Activated CD4-positive, alpha-beta T cell treated with anti-CD3 and anti-CD28 coated beads for 36 hours (primary cell): ENCODE measurements at places on chromosomes 7 and 10. TPM values are rescaled to one million over a fixed set of nuclear protein-coding genes. Genes with fewer than 3 reads are reported as not detected.
A peak's percentile ranks its signal among the peaks of the same experiment; 100 is the strongest.

DNA sequence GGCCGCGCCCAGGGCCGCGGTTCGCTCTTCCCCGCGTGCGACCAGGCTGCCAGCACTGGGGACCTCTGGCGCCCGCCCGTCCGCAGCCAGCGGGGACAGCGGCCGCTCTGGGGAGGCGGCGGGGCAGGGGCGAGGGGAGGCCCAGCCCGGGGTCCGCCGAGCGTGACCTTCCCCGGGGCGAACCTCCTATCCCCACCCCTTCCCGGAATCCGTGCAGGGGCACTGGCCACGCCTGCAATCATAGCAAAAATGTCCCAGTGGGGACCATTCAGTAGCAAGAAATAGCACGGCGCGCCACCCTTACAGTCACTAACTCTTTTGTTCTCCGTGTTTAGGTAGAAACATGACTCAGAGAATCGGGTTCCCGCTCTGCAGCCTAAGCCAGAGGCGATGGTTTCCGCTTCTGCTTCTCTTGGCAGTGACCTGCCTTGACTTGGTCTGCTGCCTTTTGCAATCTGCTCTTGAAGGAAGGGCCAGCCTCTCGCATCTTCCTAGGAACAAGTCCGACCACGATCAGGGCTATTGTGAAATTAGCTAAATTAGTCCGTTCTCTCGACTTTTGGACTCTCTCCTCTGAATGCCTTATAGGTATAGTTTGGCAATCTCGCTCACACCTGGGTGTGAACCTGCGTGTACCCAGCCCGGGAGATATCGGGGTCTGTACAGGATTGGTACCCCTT lies 79.3 kb upstream of the ACBD5 start:
- DNase-seq = peak; percentile 72

DNA sequence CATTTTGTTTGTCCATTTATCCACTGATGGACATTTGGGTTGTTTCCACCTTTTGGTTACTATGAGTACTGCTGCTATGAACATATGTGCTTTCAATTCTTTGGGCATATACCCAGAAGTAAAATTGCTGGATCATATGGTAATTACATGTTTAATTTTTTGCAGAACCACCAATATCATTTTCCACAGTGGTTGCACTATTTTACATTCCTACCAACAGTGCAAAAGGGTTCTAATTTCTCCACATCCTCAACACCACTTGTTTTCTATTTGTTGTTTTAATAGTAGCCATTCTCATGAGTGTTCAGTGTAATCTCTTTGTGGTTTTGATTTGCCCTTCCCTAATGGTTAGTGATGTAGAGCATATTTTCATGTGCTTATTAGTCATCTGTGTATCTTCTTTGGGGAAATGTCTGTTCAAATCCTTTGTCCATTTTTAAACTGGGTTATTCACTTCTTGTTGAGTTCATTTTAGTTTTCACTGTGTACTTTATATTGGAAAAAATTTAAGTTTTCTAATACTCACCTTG lies 101.9 kb downstream of the HIBADH start:
- no peak for DNase-seq

- no peak for DNase-seq
These were observed 149.8 kb upstream of the WDR11 start for GRCh38 chr10:120701381-120701780.

DNA sequence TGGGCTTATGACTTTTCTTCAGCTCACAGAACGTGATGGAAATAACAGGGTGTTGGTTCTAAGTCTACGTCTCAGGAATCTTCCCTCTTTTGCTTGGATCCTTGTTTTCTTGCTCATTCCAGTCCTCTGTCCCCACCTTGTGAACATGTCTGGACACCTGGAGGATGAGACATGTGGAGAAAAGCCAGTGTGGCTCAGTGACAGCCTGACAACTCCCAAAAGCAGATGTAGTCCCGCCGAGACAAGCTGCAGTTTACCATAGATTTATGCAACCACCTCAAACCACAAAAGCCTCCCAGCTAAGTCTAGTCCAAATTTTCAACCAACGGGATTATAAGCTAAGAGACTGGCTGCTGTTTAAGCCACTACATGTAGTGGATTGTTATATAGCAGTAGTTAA lies 476.1 kb downstream of the SH2D4B start:
- DNase-seq = no peak

- DNase-seq = no peak
These were observed 103.4 kb downstream of the GPR158 start for GRCh38 chr10:25278180-25278579.

DNA sequence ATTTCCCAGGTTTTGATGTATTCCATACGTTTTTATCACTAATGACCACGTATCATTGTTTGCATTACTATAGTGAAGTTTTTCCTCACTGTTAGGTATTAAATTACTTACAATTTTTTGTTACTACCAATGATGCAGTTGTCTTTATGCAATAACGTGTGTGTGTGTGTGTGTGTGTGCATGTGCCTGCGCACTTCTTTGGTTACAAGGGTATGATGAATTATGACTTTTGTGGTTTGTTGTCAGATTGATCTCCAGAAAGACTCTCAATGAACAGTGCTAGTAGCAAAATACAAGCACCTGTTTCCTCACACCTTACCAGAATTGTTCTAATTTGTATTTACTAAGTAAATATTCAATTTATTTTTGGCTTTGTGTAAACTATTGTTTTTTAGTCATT lies 51.5 kb downstream of the MCMBP start:
- no peak for DNase-seq

GRCh38 chr7:126774077-126774476 lies 478.7 kb downstream of the GRM8 start:
- DNase-seq = no peak

DNA sequence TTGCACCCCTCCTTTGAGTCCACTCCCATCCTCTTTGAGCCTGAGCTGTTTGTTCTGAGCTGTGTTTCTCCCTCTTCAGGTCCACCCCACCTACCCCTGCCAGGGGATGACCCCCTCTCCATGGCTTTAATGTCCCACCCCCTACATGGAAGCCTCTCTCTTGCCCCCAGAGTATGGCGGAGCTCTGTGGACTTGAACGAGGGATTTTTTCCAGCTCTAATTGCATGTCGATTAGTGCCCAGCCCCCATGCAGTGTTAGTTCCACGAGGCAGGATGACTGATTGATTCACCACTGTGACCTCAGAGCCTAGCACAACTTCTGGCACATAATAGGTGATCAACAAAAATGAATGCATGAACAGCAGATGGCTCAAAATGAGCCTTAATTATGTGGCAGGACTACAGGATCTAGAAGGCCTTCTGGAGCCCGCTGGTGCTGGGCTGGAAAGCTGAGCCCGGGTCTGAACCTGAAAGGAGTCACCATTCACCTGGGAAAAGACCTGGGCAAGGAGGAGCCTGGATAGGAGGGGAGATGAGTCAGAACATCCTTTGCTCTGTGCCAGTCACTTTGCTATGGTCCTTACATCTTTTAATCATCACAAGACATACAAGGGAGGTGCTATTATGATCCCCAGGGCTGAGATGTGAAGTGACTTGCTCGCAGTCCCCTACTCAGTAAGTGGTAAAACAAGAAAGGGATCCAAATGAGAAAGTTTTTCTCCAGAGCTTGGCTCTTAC lies 17.1 kb upstream of the SLC18A2 start:
- no peak for DNase-seq

DNA sequence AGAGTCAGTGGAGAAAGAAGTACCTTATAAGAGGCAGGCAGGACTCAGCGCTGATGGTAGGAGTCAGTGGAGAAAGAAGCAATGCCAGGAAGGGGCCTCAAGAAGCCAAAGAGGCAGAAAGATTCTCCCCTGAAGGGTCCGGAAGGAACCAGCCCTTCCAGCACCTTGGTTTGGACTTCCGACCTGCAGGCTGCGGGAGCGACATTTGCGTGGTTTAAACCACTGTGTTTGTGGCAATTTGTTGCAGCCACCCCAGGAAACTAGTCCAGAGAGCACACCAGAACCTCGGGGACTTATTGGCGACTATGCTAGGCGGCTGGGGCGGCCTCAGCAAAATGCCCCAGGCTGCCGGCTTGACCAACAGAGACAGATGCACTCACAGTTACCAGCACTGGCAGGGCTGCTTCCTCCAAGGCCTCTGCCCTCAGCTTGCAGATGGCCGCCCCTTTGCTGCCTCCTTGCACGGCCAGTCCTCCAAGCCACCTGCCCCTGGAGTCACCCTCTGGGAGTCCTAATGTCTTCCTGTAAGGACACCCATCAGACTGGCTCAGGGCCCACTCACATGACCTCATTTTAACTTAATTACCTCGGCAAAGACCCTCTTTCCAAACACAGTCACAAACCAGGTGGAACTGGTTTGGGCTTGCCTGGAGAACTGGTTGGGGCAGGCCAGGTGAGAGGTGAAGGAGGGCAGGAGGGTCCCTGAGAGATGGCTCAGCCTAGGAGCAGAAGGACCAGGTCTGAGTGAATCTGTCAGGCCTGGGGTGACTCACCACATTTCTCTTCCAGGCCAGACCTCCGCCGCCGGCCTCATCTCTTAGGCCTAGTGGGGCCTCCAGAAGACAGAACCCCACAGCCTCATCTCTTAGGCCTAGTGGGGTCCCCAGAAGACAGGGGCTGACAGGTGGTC lies 26.1 kb downstream of the CALML3 start:
- DNase-seq = no peak

GRCh38 chr7:146249272-146249671 lies 132.7 kb downstream of the CNTNAP2 start:
- DNase-seq = no peak

GRCh38 chr10:43957267-43958070 lies 308.8 kb upstream of the ZNF32 start:
- no peak for DNase-seq

- no peak for DNase-seq
These were observed 81.2 kb downstream of the ZNRF2 start for GRCh38 chr7:30365621-30366020.

- DNase-seq = no peak
These were observed 179.0 kb downstream of the DIP2C start for GRCh38 chr10:510415-510881.

- no peak for DNase-seq
These were observed 345.6 kb downstream of the GPAM start for GRCh38 chr10:111837985-111838384.

DNA sequence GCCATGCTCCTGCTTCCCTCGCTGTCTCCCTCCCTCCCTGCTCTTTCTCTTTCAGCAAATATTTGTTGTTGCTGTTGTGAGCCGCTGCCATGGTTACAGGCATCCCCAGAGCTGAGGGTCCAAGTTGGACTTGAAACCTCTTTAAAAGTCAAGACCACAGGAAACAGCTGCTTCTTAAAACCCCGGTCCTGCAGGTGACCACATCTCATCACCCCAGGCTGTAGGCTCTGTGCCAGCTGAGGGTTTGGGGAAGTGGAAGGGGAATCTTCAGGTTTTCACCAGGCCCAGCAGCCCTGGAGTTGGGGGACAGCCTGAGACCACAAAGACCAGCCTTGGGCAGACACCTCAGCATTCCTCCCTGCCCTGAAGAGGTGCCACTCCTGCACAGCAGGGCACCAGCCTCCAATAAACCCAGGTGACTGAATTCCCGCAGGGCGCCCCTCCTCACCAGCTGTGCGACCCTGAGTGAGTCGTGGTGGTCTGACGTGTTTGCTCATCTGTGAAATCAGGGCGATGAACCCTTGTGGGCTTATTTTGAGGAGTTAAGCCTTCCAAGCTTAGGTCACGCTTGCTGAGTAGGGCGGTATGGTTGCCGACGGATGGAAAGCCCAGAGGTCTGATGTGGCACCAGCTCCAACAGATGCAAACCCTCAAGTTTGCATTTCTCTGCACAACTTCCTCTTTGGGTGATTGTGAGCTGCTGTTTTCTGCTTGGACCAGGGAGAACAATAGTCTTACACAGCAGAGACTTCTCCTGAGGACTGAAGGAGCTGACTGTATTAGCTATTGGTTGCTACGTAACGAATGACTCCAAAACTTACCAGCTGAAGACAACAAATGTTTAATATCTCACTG lies 24.8 kb downstream of the NPTX2 start:
- no peak for DNase-seq

DNA sequence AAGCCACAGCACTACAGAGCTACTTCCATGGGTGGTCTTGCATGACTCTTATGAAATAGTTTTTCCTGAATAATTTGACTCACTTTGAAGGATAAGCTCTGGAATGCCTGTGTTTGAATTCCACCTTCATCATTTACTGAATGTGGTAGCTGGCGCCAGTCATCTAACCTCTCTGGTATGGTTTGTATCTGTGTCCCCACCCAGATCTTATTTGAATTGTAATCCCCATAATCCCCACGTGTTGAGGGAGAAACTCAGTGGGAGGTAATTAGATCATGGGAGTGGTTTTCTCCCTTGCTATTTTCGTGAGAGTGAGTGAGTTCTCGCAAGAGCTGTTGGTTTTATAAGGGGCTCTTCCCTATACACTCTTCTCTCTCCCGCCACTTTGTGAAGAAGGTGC lies 11.2 kb upstream of the SLC13A1 start:
- DNase-seq = no peak

DNA sequence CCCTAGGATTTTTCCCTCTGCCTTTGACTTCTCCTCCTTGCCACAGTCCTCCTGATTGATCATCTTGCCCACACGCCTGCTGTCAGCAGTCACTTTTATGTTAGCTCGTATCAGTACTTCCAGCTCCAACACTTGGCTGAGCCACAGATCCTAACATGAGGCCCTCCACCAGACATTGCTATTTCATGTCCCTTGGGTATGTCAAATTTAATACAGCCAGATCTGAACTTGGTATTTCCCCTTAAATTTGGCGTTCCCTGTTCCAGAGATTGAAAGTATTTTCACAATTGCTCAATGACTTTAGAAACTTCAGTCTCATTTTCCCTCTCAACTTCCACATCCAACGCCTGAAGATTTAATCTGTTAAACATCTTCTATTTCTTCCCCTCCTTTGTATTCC lies 140.4 kb downstream of the RNLS start:
- no peak for DNase-seq

DNA sequence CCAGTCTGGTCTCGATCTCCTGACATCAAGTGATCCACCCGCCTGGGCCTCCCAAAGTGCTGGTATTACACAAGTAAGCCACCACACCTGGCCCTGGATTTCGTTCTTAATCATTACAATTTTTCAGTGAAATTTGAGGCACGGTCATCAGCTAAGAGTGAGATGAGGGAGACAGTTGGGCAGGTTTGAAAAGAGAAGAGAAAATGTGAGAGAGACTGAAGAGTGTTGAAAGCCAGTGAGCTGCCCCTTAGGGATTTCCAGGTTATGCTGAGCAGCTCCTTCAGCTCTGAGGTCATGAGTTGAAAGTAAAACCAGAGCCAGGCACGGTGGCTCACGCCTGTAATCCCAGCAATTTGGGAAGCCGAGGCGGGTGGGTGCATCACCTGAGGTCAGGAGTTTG lies 5.9 kb upstream of the UPF2 start:
- DNase-seq = no peak

- no peak for DNase-seq
These were observed 121.6 kb downstream of the GRID1 start for GRCh38 chr10:86245015-86245394.

ASB10 gene
- not detected for total RNA-seq

DIP2C gene
- total RNA-seq = 0.76 TPM

PDE6C gene
- not detected for total RNA-seq

TRIM74 gene
- 0.40 TPM for total RNA-seq

SCART1 gene
- total RNA-seq = 1.7 TPM

RSPH10B gene
- total RNA-seq = 0.27 TPM

PKD2L1 gene
- not detected for total RNA-seq

ADCK2 gene
- total RNA-seq = 16.5 TPM

CTAGE15 gene
- total RNA-seq = 1.4 TPM

ADAM8 gene
- 176 TPM for total RNA-seq

KIAA1549 gene
- total RNA-seq = 0.46 TPM

TAS2R41 gene
- not detected for total RNA-seq

PPP1R17 gene
- not detected for total RNA-seq

PNLIP gene
- total RNA-seq = not detected

DUSP5 gene
- 70.7 TPM for total RNA-seq
